T47D (cell line): ENCODE measurements at places on chromosomes 7 and 10.

- DNase-seq, result no peak
These were observed 20.6 kb upstream of the FKBP9 start for GRCh38 chr7:32936689-32937088.

- DNase-seq, result no peak
These were observed 186.2 kb upstream of the INHBA start for GRCh38 chr7:41889040-41889439.

DNA sequence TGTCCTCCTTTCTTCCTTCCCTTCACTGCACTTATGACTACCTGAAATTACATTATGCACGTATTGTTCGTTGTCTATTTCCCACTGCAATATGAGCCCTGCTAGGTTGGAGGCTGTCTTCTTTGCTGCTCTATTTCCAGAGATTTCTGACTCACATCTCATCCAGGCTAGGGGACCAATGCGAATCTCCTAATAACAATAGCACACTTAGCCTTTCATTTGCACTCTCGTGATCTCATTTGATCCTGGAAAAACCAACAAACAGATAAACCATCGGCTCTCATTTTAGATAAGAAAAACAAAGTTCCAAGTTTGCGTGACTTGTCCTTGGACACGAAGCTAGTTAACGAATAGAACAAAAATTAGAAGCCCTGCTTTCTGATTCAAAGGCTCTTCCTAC, 1.4 kb downstream of the ZNF438 start:
- DNase-seq, result no peak

- no peak for DNase-seq
These were observed 2.7 kb downstream of the CHST15 start for GRCh38 chr10:124090601-124091209.

- DNase-seq, result no peak
These were observed 220.5 kb downstream of the ELFN1 start for GRCh38 chr7:1890289-1891235.

- no peak for DNase-seq
These were observed 5.4 kb upstream of the INPP5A start for GRCh38 chr10:132532179-132532578.
